ENCODE measurements at places on chromosomes 3 and 15.
A peak's percentile ranks its signal among the peaks of the same experiment; 100 is the strongest.

DNA sequence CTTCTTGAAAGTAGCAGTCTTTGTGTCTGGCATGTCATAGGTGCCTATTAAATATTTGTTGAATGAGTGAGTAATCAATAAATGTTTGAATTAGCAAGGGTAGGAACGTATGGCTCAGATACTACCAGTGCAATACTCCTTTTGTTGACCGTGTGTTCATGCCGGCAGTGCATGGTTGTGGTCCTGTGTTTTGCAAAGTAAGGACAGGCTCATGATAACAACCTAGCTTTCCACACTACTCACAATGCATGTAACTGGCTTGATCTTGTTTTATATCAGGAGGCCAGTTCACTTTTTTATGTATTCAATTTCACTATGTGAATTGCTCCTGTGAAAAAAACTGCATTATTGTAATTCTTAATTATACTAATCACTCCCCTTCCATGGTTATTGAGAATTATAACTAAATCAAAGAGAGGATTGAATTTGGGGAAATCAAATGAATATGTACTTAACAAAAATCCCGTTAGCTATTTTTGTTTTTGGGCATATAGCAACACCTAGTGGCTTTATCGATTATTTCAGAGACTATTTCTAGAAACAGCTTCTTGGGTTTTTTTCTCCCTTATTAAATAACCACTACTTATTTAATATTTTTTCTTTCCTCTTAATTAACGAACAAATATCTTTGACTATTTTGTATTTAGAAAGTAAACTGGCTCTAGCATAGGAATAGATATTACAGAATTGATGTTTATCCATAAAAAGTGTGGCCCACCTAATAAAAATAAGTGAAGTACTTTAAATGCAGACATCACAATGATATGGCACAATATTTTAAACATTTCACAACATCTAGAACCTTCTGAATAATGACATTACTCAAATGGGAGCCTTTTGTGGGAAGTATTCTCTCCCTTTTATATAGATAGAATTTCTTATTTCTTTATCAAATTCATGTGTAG lies 218.5 kb downstream of the BBX start:
- DNase-seq, result no peak
- H3K27me3 ChIP-seq, result no peaks in the 10 kb centered on the region
- peaks cover 4% of the 10 kb centered on the region for H3K4me1 ChIP-seq
- H3K27ac ChIP-seq, result no peak overlapping the region
- H3K36me3 ChIP-seq, result no peaks in the 10 kb centered on the region
- no peak overlapping the region for H3K4me3 ChIP-seq

DNA sequence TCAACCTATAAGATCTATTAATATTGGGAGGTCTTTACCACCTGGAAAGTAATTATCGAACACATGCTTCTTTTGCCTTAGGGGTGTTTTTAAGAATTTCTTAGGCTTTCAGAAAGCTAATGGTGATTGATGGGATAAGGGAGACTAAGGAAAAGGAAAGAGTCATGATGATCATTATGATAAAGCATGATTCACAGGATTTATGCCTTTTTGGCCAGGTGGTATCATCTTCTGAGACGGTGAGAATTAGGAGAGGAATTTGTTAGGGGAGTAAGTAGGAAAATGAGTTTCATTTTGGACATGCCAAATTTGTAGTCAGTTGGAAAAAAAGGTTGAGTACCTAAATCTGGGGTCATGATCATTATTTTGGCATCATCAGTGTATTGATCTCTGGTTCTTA lies 8.9 kb downstream of the ARMC8 start:
- no peak overlapping the region for H3K4me3 ChIP-seq
- H3K27ac ChIP-seq, result no peak overlapping the region
- H3K27me3 ChIP-seq, result no peaks in the 10 kb centered on the region
- no peak for DNase-seq
- H3K4me1 ChIP-seq, result peaks cover 2% of the 10 kb centered on the region

DNA sequence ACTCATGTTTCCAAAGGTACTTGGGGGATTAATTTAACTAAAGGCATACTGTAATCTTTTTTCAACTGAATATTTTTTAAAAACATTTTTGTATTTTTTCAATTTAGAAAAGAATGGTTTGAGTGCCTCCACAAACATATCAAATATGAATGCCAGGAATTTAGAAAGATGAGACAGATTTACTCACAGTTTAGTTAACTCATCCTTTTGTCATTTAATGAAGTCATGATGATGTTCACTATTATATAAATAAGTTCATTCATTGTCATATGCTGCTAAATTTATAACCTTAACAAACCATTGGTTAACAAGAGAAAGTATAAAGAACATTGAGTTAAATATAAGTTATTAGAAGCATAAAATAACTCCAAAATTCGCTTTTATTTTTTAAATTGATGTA lies 50.0 kb downstream of the FGF7 start:
- no peak overlapping the region for H3K4me3 ChIP-seq
- no peaks in the 10 kb centered on the region for H3K36me3 ChIP-seq
- H3K4me1 ChIP-seq, result peaks cover 3% of the 10 kb centered on the region
- H3K27me3 ChIP-seq, result no peaks in the 10 kb centered on the region

DNA sequence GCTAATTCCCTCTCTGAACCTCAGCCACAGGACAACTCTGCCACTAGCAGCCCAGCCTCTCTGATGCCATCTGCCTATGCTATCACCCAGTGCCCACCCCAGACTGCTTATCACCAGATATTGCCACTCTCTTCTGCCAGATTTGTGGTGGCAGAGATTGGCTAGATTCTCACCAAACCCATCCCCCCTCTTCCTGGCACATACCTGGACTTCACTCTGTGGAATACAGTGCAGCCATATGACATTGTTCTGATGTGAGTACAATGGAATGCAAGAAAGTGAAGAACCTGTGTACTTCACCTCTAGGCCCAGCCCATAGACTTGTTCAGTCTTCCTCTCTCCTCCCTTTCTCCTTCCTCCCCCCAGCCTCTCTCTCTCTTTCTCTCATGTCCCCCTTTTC lies 46.9 kb upstream of the NTRK3 start:
- no peak for DNase-seq
- H3K4me3 ChIP-seq, result no peak overlapping the region
- H3K27ac ChIP-seq, result no peak overlapping the region
- H3K4me1 ChIP-seq, result no peaks in the 10 kb centered on the region
- no peaks in the 10 kb centered on the region for H3K27me3 ChIP-seq

- no peak overlapping the region for H3K27ac ChIP-seq
- no peaks in the 10 kb centered on the region for H3K36me3 ChIP-seq
- no peaks in the 10 kb centered on the region for H3K4me1 ChIP-seq
- no peak overlapping the region for H3K4me3 ChIP-seq
These were observed 13.1 kb upstream of the SCN5A start for GRCh38 chr3:38662544-38662943.

DNA sequence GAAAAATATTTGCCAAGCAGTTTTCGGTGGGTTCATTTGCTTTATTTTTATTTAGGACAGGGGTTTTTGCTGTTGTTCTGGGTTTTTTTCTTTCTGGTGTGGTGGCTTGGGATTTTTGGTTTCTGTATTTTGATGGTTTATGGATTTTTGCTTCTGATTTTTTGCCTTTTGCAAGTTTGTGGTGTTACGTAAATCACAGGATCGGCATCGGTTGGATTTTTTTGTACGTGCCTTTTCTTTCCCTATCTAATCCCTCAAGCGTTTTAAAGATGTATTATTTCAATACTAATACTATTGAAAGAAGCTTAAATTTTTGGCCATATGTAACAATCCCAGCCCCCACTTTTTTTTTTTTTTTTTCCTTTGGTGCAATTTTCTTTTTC lies 782 bp upstream of the BCL6 start:
- no peak overlapping the region for H3K4me3 ChIP-seq
- no peak for DNase-seq
- H3K27ac ChIP-seq, result peak overlapping the region; percentile 99
- no peaks in the 10 kb centered on the region for H3K27me3 ChIP-seq
- peaks cover 48% of the 10 kb centered on the region for H3K4me1 ChIP-seq

DNA sequence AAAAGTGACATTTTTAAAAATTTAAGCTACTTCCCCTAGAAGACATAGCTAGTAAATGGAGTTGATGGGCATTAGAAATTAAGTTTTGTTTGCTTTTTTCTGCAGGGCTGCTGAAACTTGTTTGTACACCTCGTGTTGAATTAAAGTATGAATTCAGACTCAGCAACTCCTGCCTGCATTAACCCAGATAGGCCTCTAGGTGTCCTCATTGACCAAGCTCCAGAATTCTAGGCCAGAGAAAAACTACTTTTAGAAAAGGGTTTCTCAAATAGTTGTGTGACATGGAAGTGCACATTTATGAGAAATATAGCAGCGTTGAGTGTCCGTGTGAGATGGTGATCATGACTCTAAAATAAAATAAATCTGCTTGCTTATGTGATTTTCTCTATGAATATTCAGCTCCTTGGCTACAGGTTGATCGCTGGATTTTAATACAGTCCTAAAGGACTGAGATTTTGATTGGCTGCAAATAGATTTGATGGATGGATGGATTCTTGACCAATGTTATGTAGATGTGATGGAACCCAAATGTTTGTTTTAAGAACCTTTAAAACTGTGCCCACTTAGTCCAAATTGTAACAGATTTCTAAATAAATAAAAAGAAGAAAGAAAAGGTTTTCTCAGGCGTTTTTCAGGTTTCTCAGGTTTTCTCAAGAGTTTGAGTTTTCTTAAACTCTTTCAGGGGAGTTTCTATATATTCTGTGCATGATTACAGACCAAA lies 39.4 kb upstream of the LMOD3 start:
- no peak overlapping the region for H3K4me3 ChIP-seq
- no peaks in the 10 kb centered on the region for H3K4me1 ChIP-seq
- no peaks in the 10 kb centered on the region for H3K27me3 ChIP-seq
- peak; percentile 35 for DNase-seq
- H3K36me3 ChIP-seq, result no peaks in the 10 kb centered on the region

- no peaks in the 10 kb centered on the region for H3K36me3 ChIP-seq
- H3K4me3 ChIP-seq, result no peak overlapping the region
- peaks cover 11% of the 10 kb centered on the region for H3K4me1 ChIP-seq
- no peaks in the 10 kb centered on the region for H3K27me3 ChIP-seq
- H3K27ac ChIP-seq, result peak overlapping the region; percentile 81
These were observed 43.6 kb upstream of the CTSH start for GRCh38 chr15:78988361-78988911.

GRCh38 chr3:48428572-48429316 lies 1.1 kb downstream of the PLXNB1 start:
- H3K27me3 ChIP-seq, result no peaks in the 10 kb centered on the region
- peak; percentile 85 for DNase-seq
- H3K36me3 ChIP-seq, result no peaks in the 10 kb centered on the region
- peaks cover 66% of the 10 kb centered on the region for H3K4me1 ChIP-seq
- peak overlapping the region; percentile 96 for H3K27ac ChIP-seq

GRCh38 chr3:160616311-160616710 lies 50.9 kb upstream of the KPNA4 start:
- no peak overlapping the region for H3K4me3 ChIP-seq
- DNase-seq, result no peak
- no peaks in the 10 kb centered on the region for H3K27me3 ChIP-seq
- no peak overlapping the region for H3K27ac ChIP-seq
- no peaks in the 10 kb centered on the region for H3K36me3 ChIP-seq
